ENCODE measurements at places on chromosomes 7 and 10. TPM values are rescaled to one million over a fixed set of nuclear protein-coding genes. Genes with fewer than 3 reads are reported as not detected.

ZNF804B gene
- not detected for polyA plus RNA-seq

TMEM178B gene
- not detected for polyA plus RNA-seq

CAMK1D gene
- polyA plus RNA-seq = 41.4 TPM

ARL4A gene
- polyA plus RNA-seq = 114 TPM

IFIT1 gene
- polyA plus RNA-seq = 8.5 TPM

CHCHD3 gene
- polyA plus RNA-seq = 62.7 TPM

STAG3 gene
- polyA plus RNA-seq = 61.5 TPM

KAZALD1 gene
- not detected for polyA plus RNA-seq

GPR15LG gene
- polyA plus RNA-seq = not detected

STEAP1B gene
- polyA plus RNA-seq = 3.4 TPM

SYNPO2L gene
- polyA plus RNA-seq = not detected

TAC1 gene
- polyA plus RNA-seq = not detected

HMX2 gene
- polyA plus RNA-seq = not detected

EN2 gene
- polyA plus RNA-seq = not detected

LBX1 gene
- polyA plus RNA-seq = not detected

UPP1 gene
- polyA plus RNA-seq = 6.2 TPM

MEIG1 gene
- 2.4 TPM for polyA plus RNA-seq

CROT gene
- 2.7 TPM for polyA plus RNA-seq

OPN1SW gene
- polyA plus RNA-seq = not detected

GRID2IP gene
- 0.09 TPM for polyA plus RNA-seq

POLR1F gene
- 32.5 TPM for polyA plus RNA-seq

FAM131B gene
- 0.38 TPM for polyA plus RNA-seq

NMT2 gene
- polyA plus RNA-seq = 6.8 TPM

C10orf95 gene
- polyA plus RNA-seq = 0.70 TPM

GTF2IRD2 gene
- 12.6 TPM for polyA plus RNA-seq

LIPN gene
- polyA plus RNA-seq = 0.31 TPM

UTF1 gene
- polyA plus RNA-seq = not detected

PON1 gene
- polyA plus RNA-seq = not detected
